ENCODE measurements at places on chromosomes 4 and X. TPM values are rescaled to one million over a fixed set of nuclear protein-coding genes. Genes with fewer than 3 reads are reported as not detected.

Gene EDA2R
- 1.7 TPM for total RNA-seq

Gene PRR32
- total RNA-seq: not detected

Gene TIGD4
- 0.14 TPM for total RNA-seq

Gene CT55
- not detected for total RNA-seq

Gene ARSJ
- total RNA-seq: 24.3 TPM

Gene SMR3B
- not detected for total RNA-seq

Gene MID1IP1
- 89.9 TPM for total RNA-seq

Gene ZCCHC12
- not detected for total RNA-seq

Gene PCDH7
- total RNA-seq: 13.0 TPM

Gene SULT1E1
- total RNA-seq: 0.51 TPM

Gene WDR19
- total RNA-seq: 4.2 TPM

Gene CFAP299
- total RNA-seq: not detected

Gene USP17L20
- total RNA-seq: not detected

Gene SORBS2
- 6.3 TPM for total RNA-seq

Gene ASB12
- not detected for total RNA-seq

Gene FAM199X
- total RNA-seq: 18.4 TPM

Gene RBMXL3
- total RNA-seq: not detected

Gene SNCA
- 26.2 TPM for total RNA-seq

Gene TCEANC
- total RNA-seq: 1.3 TPM

Gene BEX5
- 0.79 TPM for total RNA-seq

Gene CACNA1F
- total RNA-seq: not detected

Gene GPR50
- total RNA-seq: not detected

Gene C4orf36
- total RNA-seq: 3.5 TPM

Gene TLR6
- 1.6 TPM for total RNA-seq

Gene SSX4B
- total RNA-seq: not detected

Gene IL21
- not detected for total RNA-seq

All from airway epithelial cell (primary cell).